ENCODE measurements at places on chromosomes 2 and 18. TPM values are rescaled to one million over a fixed set of nuclear protein-coding genes. Genes with fewer than 3 reads are reported as not detected.
A peak's percentile ranks its signal among the peaks of the same experiment; 100 is the strongest.

- no peak overlapping the region for H3K27ac ChIP-seq
- H3K4me3 ChIP-seq, result no peak overlapping the region
- no peaks in the 10 kb centered on the region for H3K27me3 ChIP-seq
- no peak for DNase-seq
- peaks cover 72% of the 10 kb centered on the region for H3K4me1 ChIP-seq
- peaks cover 7% of the 10 kb centered on the region for H3K36me3 ChIP-seq
Observed at GRCh38 chr2:85780316-85781012, 26.7 kb downstream of the ATOH8 start.

DNA sequence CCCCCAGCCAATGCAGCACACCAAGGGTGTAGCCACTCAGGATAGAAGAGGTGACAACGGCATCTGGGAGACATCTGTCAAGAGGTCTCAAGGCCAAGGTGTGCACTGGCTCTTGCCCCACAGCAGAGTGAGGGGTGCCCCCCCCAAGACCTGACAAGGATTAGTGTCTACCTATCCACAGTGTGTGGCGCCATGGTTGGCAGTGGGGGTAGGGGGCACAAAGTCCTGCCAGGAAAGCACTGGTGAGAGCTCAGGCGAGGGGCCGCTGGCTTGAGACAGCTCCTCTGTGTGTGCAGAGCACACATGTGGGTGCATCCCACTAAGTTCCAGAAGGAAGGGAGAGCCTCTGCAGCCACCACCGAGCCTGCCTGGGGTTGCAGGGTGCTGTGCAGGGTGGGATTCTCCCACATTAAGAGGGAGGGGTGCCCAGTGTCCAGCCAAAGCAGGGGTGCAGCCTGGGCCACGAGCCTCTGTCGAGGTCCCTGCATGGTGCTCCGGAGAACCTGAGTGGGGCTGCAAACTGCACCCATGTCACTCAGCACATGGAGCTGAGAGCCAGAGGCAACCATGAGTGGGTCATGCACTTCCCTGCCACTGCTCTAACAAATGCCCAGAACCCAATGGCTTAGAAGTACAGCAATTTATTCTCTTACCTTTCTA is 311.2 kb upstream of the HDAC4 start:
- peaks cover 5% of the 10 kb centered on the region for H3K4me1 ChIP-seq
- no peaks in the 10 kb centered on the region for H3K36me3 ChIP-seq
- H3K27ac ChIP-seq, result no peak overlapping the region
- no peak overlapping the region for H3K4me3 ChIP-seq

DNA sequence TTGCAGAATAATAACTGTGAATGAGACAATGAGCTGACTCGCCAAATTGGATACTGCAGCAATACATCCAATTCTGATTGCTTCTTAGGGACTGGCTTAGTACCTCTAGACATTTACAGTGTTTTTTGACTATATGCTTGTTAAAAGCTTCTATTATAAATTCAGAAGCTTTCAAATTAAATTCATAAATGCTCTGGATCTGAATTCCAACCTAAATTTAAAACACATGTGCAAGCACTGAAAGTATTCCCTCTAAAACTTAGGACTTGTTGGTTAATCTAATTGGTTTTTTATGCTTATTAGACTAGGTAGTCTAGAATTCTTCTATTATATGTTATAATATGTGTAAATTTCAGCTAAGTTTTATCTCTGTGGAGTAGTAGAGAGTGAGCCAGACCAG is 306.9 kb downstream of the CPS1 start:
- DNase-seq, result no peak
- H3K27ac ChIP-seq, result no peak overlapping the region
- H3K36me3 ChIP-seq, result no peaks in the 10 kb centered on the region
- H3K4me1 ChIP-seq, result no peaks in the 10 kb centered on the region

GRCh38 chr18:26460449-26461091 is 87.8 kb downstream of the KCTD1 start:
- peak; percentile 77 for DNase-seq
- no peaks in the 10 kb centered on the region for H3K27me3 ChIP-seq
- H3K36me3 ChIP-seq, result peaks cover 21% of the 10 kb centered on the region
- no peaks in the 10 kb centered on the region for H3K4me1 ChIP-seq
- no peak overlapping the region for H3K4me3 ChIP-seq

DNA sequence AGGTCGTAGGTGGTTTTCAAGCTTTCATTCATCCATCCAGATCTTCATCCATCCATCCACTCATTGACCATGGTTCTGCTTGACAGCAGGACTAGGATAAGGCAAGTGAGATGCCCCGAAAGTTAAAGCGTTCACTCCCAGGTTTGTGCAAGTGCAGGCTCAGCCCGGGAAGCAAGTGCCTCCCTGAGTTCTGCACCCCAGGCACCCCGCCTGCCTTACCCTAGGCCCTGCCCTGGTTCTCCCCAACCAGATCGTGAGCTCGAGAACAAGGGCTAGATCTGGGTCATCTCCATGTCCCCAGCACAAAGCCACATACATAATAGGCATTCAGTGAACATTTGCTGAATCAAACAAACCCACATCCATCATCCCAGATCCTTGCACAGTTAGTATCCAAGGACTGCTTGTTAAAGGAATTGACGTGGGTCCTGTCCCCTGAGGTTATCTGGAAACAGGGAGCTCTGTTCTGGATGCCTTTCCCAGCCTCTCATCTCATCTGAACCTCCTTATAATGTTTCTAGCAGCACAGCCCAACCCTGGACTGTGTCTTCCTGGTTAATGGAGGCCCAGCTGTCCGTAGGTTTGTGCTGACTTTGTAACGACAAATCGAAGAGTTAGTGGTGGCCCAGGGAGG is 116.1 kb upstream of the GPC1 start:
- peaks cover 26% of the 10 kb centered on the region for H3K27me3 ChIP-seq
- H3K27ac ChIP-seq, result no peak overlapping the region
- no peaks in the 10 kb centered on the region for H3K4me1 ChIP-seq
- no peak for DNase-seq
- H3K36me3 ChIP-seq, result no peaks in the 10 kb centered on the region
- no peak overlapping the region for H3K4me3 ChIP-seq

KIF1A gene
- 4.1 TPM for total RNA-seq
